ENCODE measurements at places on chromosomes 5 and 9. TPM values are rescaled to one million over a fixed set of nuclear protein-coding genes. Genes with fewer than 3 reads are reported as not detected.
A peak's percentile ranks its signal among the peaks of the same experiment; 100 is the strongest.

Gene GPR151
- not detected for total RNA-seq

Gene PCDHB16
- total RNA-seq: 5.9 TPM

Gene OMD
- total RNA-seq: not detected

Gene INSL4
- total RNA-seq: not detected

Gene PHAX
- 59.5 TPM for total RNA-seq

Gene MARCOL
- total RNA-seq: not detected

GRCh38 chr5:111694133-111694532, 62.9 kb downstream of the NREP start:
- H3K4me3 ChIP-seq: no peak overlapping the region
- H3K36me3 ChIP-seq: no peaks in the 10 kb centered on the region
- DNase-seq: no peak
- H3K4me1 ChIP-seq: no peaks in the 10 kb centered on the region
- H3K27me3 ChIP-seq: no peaks in the 10 kb centered on the region

DNA sequence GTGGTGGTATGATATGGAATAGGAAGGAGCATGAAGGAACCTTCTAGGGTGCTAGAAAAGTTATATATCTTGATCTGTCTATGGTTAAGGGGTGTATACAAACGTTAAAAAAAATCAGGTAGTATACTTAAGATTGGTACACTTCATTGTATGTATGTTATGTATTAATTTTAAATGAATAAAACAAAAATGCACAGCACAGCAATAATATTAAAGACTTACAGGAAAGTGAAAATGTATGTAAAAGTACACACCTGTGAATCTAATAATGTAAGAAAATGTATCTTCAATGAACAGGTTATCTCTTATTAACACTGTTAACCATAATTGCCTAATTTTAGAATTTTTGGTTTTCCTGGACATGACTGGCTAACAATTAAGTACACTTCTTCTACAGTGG, 77.2 kb downstream of the HMGCR start:
- no peak for DNase-seq
- H3K4me3 ChIP-seq: no peak overlapping the region
- peaks cover 6% of the 10 kb centered on the region for H3K4me1 ChIP-seq
- 0 out of 2 replicates have a peak, but pooled peaks cover 2% of the 10 kb centered on the region for H3K36me3 ChIP-seq

- DNase-seq: no peak
- no peaks in the 10 kb centered on the region for H3K4me1 ChIP-seq
- H3K36me3 ChIP-seq: no peaks in the 10 kb centered on the region
Observed at GRCh38 chr5:82707741-82708140, 369.5 kb downstream of the TMEM167A start.

GRCh38 chr5:136114414-136115125, 18.1 kb upstream of the SMAD5 start:
- no peak overlapping the region for H3K27ac ChIP-seq
- H3K4me1 ChIP-seq: no peaks in the 10 kb centered on the region
- H3K27me3 ChIP-seq: no peaks in the 10 kb centered on the region
- no peak overlapping the region for H3K4me3 ChIP-seq
- no peak for DNase-seq

DNA sequence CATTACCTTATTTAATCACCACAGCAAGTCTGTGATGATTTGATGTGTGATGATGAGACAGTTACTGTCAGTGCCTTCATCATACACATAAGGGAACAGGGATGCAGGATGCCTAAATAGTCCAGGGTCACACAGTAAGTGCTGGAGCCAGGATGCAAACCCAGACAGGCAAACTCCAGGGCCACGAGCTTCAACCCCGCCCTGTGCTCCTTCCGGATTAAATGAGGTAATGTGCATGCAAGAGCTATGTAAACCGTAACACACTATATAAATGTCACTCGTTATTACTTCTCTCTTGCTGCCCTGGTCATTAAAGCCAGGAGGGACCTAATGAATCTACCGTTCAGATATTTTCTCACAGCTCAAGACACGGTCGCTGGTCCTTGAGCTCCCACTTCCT, 12.8 kb downstream of the SMIM23 start:
- no peaks in the 10 kb centered on the region for H3K27me3 ChIP-seq
- no peak overlapping the region for H3K4me3 ChIP-seq
- no peak for DNase-seq
- H3K27ac ChIP-seq: no peak overlapping the region
- no peaks in the 10 kb centered on the region for H3K4me1 ChIP-seq

GRCh38 chr5:22844636-22845035, 8.5 kb downstream of the CDH12 start:
- no peaks in the 10 kb centered on the region for H3K36me3 ChIP-seq
- H3K27ac ChIP-seq: no peak overlapping the region
- no peak for DNase-seq
- no peak overlapping the region for H3K4me3 ChIP-seq
- H3K4me1 ChIP-seq: no peaks in the 10 kb centered on the region

DNA sequence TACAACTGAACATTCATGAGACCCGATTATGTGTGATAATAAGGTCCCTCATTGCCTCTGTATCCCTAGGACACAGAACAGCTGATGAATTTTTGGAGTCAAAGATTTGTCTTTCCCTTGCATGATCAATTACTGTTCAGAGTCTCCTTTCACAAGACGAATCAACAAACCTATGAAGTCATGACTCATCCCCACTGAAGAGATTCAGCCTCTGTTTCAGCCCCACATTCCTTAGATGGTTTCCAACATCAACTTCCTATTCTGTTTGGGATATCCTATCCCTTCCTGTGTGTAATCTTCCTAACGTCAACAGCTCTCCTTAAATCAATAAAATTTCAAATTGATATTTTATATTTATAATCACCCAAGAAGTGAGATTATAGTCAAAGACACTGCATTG, 199.0 kb downstream of the DNAH5 start:
- DNase-seq: no peak
- no peaks in the 10 kb centered on the region for H3K36me3 ChIP-seq
- no peaks in the 10 kb centered on the region for H3K4me1 ChIP-seq
- no peaks in the 10 kb centered on the region for H3K27me3 ChIP-seq
- H3K27ac ChIP-seq: no peak overlapping the region
- no peak overlapping the region for H3K4me3 ChIP-seq

GRCh38 chr5:14521748-14522147, 59.8 kb upstream of the OTULINL start:
- H3K36me3 ChIP-seq: no peaks in the 10 kb centered on the region
- H3K4me3 ChIP-seq: no peak overlapping the region
- no peaks in the 10 kb centered on the region for H3K27me3 ChIP-seq
- H3K27ac ChIP-seq: no peak overlapping the region
- no peak for DNase-seq

DNA sequence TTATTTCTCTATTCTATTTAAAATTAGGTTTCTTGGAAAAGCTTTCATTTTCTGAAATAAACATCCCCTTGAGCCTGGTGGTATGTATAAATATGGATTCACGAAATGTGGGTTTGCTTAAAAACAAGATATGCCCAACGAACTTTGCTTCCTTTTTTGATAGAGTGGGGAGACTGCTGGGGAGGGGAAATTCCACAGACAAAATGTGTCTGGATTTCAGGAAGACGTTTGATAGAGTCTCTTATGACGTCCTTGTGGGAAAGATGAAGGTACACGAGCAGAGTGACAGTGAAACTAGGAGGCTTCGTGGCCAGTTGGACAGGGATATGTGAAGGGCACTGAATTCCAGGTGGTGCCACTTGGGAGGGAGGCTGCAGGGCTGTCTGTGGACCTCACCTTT, 84.5 kb upstream of the RPS23 start:
- H3K4me1 ChIP-seq: no peaks in the 10 kb centered on the region
- H3K27ac ChIP-seq: no peak overlapping the region

DNA sequence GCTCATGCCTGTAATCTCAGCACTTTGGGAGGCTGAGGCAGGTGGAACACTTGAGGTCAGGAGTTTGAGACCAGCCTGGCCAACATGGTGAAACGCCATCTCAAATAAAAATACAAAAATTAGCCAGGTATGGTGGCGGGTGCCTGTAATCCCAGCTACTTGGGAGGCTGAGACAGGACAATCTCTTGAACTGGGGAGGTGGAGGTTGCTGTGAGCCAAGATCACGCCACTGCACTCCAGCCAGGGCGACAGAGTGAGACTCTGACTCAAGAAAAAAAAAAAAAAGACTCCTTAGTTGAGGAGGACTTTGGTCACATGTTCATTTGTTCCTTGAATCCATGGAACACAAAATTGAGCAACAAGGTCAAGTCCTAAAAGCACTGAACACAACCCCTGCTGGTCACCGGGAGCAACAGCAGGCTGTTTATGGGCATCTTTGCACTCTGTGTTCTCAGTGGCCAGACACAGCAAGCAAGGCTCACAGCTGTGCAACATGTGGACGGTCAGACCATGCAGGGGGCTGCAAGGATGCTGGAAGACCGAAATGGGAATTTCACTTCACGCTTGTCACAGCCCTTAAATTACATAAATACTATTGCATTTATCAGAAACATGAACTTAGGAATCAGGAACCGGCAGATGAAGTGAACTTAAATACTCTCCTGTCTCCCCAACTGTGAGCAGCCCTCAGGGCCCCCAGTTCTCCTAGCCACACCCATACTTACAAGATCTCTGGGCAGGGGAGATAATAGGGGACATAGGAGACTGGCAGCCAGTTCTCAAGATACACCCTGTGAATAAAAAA, 2.8 kb downstream of the GBGT1 start:
- no peak for DNase-seq
- H3K4me3 ChIP-seq: no peak overlapping the region
- H3K4me1 ChIP-seq: peaks cover 3% of the 10 kb centered on the region
- H3K36me3 ChIP-seq: no peaks in the 10 kb centered on the region
- peaks cover 20% of the 10 kb centered on the region for H3K27me3 ChIP-seq

- no peaks in the 10 kb centered on the region for H3K36me3 ChIP-seq
- H3K27me3 ChIP-seq: no peaks in the 10 kb centered on the region
- no peak overlapping the region for H3K27ac ChIP-seq
- DNase-seq: no peak
Observed at GRCh38 chr9:124574534-124575375, 67.6 kb upstream of the NR5A1 start.

GRCh38 chr5:151225475-151225874, 1.6 kb upstream of the CCDC69 start:
- no peak overlapping the region for H3K4me3 ChIP-seq
- DNase-seq: no peak
- H3K4me1 ChIP-seq: peaks cover 6% of the 10 kb centered on the region
- H3K27me3 ChIP-seq: no peaks in the 10 kb centered on the region
- no peak overlapping the region for H3K27ac ChIP-seq
- H3K36me3 ChIP-seq: no peaks in the 10 kb centered on the region

DNA sequence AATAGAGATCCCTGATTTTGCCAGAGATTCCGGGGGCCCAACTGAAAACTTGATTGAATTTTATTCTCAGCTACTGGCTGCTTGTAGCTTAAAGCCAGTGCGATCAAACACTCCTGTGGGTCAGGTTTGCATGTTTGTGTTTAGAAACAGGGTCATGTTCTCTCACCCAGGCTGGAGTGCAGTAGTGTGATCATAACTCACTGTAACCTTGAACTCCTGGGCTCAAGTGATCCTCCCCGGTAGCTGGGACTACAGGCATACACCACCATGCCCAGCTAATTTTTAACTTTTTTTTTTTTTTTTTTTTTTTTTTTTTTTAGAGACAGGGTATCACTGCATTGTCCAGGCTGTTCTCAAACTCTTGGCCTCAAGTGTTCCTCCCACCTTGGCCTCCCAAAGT, 66.6 kb downstream of the LRRC70 start:
- H3K27me3 ChIP-seq: no peaks in the 10 kb centered on the region
- DNase-seq: no peak
- no peaks in the 10 kb centered on the region for H3K4me1 ChIP-seq
- H3K27ac ChIP-seq: no peak overlapping the region
- H3K36me3 ChIP-seq: no peaks in the 10 kb centered on the region

GRCh38 chr9:128635266-128636023, 21.2 kb downstream of the DYNC2I2 start:
- no peak overlapping the region for H3K4me3 ChIP-seq
- DNase-seq: peak; percentile 81
- H3K4me1 ChIP-seq: peaks cover 10% of the 10 kb centered on the region
- no peaks in the 10 kb centered on the region for H3K27me3 ChIP-seq
- H3K36me3 ChIP-seq: peaks cover 35% of the 10 kb centered on the region

DNA sequence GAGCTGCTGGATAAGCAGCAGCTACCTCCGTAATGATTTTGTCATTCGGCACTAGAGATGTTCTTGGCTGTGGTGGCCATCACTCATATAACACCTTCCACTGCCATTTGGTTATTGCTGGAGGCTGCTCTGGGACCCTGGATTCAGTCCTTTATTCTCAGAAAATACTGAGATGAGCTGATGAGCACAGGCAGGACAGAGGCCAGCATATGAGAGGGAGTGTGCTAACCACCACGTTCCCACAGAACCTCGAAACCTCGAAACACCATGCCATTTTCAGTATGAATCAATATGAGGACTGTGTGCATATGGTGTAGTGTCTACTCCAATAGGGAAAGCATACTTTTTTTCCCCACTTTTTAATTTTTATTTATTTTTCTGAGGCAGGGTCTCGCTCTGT, 56.6 kb downstream of the ADAM19 start:
- H3K4me1 ChIP-seq: no peaks in the 10 kb centered on the region
- no peaks in the 10 kb centered on the region for H3K27me3 ChIP-seq
- no peaks in the 10 kb centered on the region for H3K36me3 ChIP-seq
- no peak for DNase-seq
- no peak overlapping the region for H3K4me3 ChIP-seq

GRCh38 chr9:106419829-106420228, 443.1 kb upstream of the ZNF462 start:
- no peak overlapping the region for H3K4me3 ChIP-seq
- no peaks in the 10 kb centered on the region for H3K36me3 ChIP-seq
- no peaks in the 10 kb centered on the region for H3K4me1 ChIP-seq

DNA sequence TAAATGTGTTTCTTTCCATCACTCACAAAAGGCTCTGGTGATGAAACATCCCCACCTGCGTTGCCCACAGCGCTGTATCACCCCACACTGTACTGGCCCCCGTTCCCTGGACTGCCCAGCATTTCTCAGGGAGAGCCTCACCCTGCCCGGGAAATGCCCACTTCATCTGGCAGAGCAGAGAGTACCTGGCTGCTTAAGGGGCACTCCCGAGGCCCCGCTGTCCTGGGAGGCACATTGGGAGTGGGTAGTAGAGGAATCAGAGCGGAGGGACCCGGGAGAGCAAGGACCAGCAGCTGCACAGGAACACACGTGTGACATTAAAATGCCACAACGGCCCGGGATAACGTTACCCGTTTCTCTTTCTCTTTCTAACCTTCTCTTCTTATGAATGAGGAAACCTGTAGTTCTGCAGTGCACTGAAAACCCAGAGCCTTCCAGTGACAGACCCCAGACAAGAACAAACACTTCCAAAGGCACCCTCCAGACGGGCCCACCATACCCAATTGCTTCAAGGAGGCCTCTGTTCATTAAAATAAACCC, 110.0 kb downstream of the ROR2 start:
- H3K27ac ChIP-seq: no peak overlapping the region
- H3K4me3 ChIP-seq: no peak overlapping the region
- H3K4me1 ChIP-seq: peaks cover 4% of the 10 kb centered on the region

- H3K27me3 ChIP-seq: no peaks in the 10 kb centered on the region
- no peak for DNase-seq
- no peak overlapping the region for H3K4me3 ChIP-seq
- H3K4me1 ChIP-seq: no peaks in the 10 kb centered on the region
- H3K27ac ChIP-seq: no peak overlapping the region
Observed at GRCh38 chr5:131496400-131496713, 138.7 kb downstream of the RAPGEF6 start.
